ENCODE measurements at places on chromosomes 3 and 15.
A peak's percentile ranks its signal among the peaks of the same experiment; 100 is the strongest.

GRCh38 chr3:20353286-20353685 is 167.3 kb upstream of the SGO1 start:
- no peak for DNase-seq

- no peak for DNase-seq
Observed at GRCh38 chr3:136990826-136991225, 33.0 kb downstream of the IL20RB start.

- no peak for DNase-seq
Observed at GRCh38 chr15:65329288-65329983, 25.0 kb downstream of the RNU5B-1 start.

DNA sequence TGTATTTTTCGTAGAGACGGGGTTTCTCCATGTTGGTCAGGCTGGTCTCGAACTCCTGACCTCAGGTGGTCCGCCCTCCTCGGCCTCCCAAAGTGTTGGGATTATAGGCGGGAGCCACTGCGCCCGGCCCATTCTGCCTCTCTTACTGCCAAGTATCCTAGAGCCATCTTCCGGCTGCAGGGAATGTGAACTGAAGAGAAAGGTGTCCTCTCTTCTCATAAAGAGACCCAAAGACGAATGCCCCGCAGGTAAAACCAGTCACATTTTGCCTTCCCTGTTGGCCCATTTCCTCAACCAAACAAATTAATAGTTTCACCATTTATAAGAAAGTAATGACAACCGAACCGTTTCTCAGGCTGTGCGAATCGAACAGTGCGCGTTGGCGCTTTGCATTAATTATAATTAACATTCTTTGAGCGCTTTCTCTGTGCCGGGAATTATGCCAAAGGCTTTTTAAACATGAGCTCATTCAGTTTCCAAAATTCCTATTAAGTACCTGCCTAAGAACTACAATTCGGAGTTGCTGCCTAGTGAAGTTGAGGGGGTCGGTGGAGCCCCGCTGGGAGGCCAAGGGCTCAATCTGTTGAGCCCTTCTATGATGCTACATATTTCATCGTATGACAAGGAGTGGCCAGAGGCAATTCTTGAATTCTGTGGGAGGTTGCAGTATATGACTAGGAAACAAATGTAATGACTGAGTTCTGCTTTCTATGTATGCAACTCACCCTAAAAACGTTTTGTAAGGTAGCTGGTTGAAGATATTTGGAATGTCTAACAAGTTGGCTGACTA is 819 bp upstream of the RPL24 start:
- DNase-seq, result peak; percentile 34

DNA sequence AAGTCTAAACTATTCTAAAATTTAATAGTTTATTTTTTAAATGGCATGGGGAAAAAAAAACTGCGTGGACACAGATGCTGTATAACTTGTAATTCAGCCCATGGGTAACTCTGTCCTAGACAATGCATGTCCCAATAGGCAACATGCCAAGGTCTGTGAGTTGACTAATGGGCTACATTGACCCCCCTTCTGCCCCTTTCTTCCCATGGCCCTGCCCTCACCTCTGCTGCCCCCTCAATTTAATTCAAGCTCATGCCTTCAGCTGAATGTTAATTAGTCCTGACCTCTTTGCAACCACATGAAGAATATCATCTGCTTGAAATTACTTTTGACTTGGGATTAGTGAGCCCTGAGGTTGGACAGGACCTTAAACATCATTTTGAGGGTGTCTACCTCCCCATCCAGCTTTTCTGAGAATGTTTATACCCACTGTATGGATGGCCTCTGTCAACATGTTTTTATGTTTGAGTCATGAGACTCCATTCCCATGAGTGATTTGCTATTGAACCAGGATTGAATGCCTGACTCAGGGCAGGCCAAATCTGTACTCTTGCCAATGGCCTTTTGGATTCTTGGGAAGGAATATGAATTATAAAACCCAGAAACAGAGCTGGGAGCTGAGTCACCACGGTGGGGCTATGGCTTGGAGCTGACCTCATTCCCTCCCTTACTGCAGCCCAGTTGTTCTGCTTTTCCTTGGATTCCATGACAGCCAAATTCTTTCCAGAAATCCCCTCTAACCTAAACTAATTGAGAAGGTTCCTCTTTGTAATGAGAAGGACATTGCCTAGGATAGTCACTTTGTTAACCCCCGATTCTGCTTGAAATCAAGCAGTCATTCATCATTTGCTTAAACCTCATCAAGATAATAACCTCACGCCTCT is 33.5 kb upstream of the PDE8A start:
- DNase-seq, result peak; percentile 98

- DNase-seq, result peak; percentile 88
Observed at GRCh38 chr3:36893137-36893557, 51.7 kb downstream of the TRANK1 start.

- peak; percentile 95 for DNase-seq
Observed at GRCh38 chr15:43329960-43330779, at the start of gene LCMT2. LCMT2 (minus strand) TSS chr15:43330573; CDS start chr15:43330489, 84 bp downstream.

DNA sequence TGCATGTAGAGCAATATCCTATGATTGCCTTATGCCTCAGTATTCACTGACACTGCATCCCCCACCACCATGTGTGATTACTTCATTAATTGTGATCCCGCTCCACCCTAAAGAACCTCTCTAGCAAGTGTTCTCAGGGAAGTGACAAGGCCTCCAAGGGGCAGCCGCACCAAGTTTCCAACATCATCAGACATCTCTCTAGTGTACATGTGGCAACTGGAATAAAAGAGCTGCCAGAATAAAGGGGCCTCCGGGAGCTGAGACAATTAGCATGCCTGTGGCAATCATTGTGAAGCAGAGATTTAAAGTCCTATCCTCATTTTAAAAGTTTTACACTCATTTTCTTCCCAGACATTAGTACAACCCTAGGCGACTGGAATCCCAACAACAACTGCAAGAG is 902.1 kb upstream of the SEMA6D start:
- DNase-seq, result no peak

GRCh38 chr3:112425858-112426750 is 73.2 kb downstream of the BTLA start:
- no peak for DNase-seq

DNA sequence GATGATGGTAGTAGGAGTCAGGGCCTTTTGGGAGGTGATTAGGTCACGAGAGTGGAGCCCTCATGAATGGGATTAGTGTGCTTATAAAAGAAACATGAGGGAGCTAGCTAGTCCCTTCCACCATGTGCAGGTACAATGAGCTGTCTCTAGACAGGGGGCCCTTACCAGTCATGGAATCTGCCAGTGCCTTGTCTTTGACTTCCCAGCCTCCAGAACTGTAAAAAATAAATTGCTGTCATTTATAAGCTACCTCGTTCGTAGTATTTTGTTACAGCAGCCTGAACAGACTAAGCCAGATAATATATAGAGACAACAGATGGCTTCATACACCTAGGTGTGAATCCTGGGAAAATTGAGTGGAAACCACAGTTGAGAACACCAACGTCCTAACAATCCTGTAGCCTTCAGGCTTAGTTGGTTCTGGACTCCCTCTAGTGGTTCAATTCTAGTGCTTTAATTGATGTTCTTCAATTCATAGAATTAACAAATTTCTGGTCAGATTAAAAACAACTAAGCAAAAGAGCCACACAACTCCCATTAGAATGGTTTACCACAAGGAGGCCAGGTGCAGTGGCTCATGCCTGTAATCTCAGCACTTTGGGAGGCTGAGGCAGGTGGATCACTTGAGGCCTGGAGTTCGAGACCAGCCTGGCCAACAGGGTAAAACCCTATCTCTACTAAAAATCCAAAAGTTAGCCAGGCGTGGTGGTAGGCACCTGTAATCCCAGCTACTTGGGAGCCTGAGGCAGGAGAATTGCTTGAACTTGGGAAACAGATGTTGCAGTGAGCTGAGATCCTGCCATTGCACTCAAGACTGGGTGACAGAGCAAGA is 21.3 kb upstream of the GATM start:
- peak; percentile 58 for DNase-seq

- DNase-seq, result peak; percentile 10
Observed at GRCh38 chr3:24341668-24342067, 153.0 kb downstream of the THRB start.

DNA sequence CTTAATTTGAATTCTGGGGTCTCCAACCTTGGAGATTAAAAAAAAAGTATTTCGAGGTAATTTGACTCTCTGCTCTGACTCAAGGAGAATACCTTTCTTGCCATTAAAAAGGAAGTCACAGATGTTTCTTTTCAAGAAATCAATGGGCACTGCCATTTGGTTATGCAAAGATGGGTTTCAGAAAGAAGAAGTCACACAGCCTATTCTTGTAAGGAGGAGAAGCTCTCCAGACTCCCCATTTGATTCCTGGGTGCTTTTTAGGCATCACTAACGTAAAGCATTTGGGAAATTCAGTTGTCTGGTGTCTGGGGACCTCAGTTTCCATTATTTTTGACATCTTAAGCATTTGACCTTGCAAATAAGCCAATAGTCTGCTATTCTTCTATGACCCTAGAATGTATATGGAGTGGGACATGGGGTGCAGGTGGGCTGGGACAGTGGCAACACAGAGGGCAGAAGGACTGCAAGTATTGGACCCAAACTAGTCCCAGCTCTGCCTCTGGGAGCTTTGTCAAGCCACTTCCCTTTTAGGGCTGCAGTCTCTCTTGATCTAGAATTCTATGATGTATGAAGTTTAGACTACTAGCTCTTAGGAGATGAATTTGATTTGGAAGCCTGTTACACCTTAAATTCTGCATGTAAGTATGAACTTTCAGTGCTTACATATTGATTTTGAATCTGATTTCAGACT is 27.8 kb downstream of the IL5RA start:
- DNase-seq, result no peak

- DNase-seq, result no peak
Observed at GRCh38 chr15:67678993-67679392, 136.5 kb downstream of the MAP2K5 start.

GRCh38 chr3:138594150-138594934 is at the start of gene CEP70:
CEP70 (minus strand) TSS chr3:138594260; CDS start chr3:138572927, 21,333 bp downstream.
- peak; percentile 91 for DNase-seq

GRCh38 chr3:9230596-9230995 is 18.9 kb downstream of the SRGAP3 start:
- peak; percentile 53 for DNase-seq

- DNase-seq, result no peak
Observed at GRCh38 chr3:89494734-89495133, 387.3 kb downstream of the EPHA3 start.

- DNase-seq, result no peak
Observed at GRCh38 chr15:98840053-98840452, 167.5 kb downstream of the PGPEP1L start.

GRCh38 chr3:111739311-111739911 is 119.7 kb upstream of the PHLDB2 start:
- DNase-seq, result no peak

GRCh38 chr3:61664105-61664482 is 102.7 kb downstream of the PTPRG start:
- DNase-seq, result peak; percentile 99

DNA sequence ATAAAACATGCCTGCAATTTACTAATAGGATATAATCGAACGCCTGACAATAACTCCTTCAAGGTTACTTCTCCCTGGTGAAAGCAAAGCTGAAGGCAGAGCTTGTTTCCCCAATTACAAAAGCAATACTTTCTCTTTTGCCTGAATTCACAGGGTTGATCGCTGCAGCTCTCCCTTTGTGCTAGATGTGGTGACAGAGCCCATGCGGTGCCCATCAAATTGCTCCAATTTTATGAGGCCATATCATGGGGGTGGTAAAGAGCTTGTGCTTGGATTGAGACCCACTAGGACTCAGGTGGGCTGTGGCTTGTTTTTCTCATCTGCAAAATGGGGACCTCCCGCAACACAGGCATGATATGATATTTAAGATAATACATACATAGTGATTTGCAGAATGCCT is 143.4 kb downstream of the GREM1 start:
- DNase-seq, result no peak
